ENCODE measurements at places on chromosomes 5 and 9.

DNA sequence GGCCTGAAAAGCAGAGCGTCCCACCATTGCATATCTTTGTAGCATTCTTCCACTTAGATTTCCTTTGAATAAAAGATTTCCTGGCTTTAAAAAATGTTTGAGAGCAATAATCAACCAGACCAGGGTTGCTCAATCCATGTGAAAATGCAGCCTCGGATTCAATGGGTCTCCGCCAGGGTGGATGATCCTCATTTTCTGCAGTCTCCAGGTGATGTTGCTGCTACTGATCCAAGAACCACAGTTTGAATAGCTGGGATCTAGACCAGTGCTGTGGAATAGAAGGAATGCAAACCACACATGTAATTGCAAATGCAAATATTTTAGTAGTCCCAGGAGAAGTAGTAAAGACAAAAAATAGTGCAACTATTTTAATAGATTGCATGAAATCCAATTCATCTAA is 317.6 kb downstream of the IRX1 start:
- DNase-seq, result no peak

DNA sequence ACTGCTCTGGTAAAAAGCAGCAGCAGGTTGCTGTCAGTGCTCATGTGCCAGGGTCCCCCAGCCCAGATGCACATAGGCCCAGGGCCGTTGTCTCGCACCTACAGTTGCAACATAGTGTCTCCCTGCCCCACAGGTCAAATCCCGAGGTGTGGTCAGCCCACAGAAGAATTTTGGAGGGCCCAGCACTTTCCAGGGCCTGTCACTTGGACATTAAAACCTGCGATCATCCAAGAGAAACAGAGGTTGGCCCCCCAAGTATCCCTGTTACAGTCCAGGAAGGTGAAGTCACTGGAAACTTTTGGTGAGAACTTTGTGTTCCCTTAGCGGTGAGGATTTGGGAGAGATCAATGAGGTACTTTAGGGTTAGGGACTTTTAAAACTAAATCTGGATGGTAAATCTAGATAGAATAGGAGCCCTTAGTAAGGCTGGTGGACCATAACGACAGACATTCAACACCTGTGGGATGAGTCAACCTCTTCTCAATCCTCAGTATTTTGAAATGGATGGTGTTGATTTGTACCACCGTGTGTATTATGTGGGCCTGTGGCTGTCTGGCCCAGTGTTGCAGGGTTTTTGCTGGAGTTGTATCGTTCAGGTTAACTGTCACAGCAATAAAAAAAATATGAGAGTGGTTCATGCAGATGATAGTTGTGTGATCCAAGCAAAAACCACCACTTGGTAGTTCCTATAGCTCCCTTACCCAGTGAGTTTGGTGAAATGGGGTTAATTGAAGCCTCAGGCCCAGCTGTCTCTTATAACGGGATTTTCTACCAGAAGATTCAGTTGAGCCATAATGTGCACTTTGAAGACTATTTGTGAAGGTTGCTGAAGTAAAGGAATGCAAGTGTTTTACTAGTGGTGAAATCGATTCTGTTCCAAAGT is 19.2 kb downstream of the OR2S2 start:
- DNase-seq, result no peak

GRCh38 chr5:177523711-177524538 is 7.2 kb upstream of the DDX41 start:
- no peak for DNase-seq

GRCh38 chr5:133487093-133487492 is 125.2 kb downstream of the FSTL4 start:
- no peak for DNase-seq

- DNase-seq, result no peak
These were observed 189.1 kb downstream of the PAX5 start for GRCh38 chr9:36844961-36845360.

DNA sequence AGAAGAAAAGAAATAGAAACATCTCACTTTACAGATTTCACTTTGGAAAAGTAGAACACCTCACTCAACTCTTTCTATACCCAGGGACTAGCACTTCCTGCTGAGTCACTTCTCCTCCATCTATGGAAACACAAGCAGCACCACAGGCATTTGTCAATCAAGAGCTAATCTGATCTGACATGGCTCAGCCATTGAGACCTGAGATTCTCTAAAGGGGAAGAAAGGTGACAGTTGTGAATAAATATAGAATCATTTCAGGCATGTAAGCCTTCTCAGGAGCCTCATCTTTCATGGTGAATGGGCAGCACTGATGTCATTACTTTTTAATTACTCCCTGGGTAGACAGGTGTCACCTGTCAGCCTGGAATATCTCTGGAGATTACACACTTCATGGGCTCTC is 559.8 kb downstream of the HINT1 start:
- DNase-seq, result no peak

GRCh38 chr9:72873456-72873855 is 79.4 kb downstream of the ALDH1A1 start:
- DNase-seq, result no peak

GRCh38 chr5:135129307-135129706 is 95.3 kb upstream of the PITX1 start:
- no peak for DNase-seq

GRCh38 chr5:31867219-31867618 is 228.3 kb downstream of the PDZD2 start:
- DNase-seq, result no peak

Measured in central memory CD4-positive, alpha-beta T cell (primary cell).